Activated CD4-positive, alpha-beta T cell treated with anti-CD3 and anti-CD28 coated beads, Interleukin-2, Interleukin-4, amounts not matched to agents 100 ng/mL and 50 ng/mL, durations not matched to agents 16 hours and 8 hours (primary cell): ENCODE measurements at places on chromosomes 5 and 9.

- DNase-seq = no peak
Observed at GRCh38 chr9:135415586-135415985, 64.0 kb upstream of the PPP1R26 start.

- no peak for DNase-seq
Observed at GRCh38 chr9:129281506-129282145, 103.6 kb upstream of the IER5L start.

- no peak for DNase-seq
Observed at GRCh38 chr9:137463931-137464290, 4.8 kb upstream of the NSMF start.

- no peak for DNase-seq
Observed at GRCh38 chr9:86600977-86601376, 246.8 kb upstream of the TUT7 start.

- no peak for DNase-seq
Observed at GRCh38 chr9:89687188-89687587, 82.4 kb downstream of the GADD45G start.
